GM23338 (cell line): ENCODE measurements at places on chromosomes 3 and 15. TPM values are rescaled to one million over a fixed set of nuclear protein-coding genes. Genes with fewer than 3 reads are reported as not detected.

Gene CPLX3
- total RNA-seq, result 0.62 and 0.66 TPM in 2 replicates

Gene FGF7
- 0.03 TPM in 1 of 2 replicates, not detected in the other for total RNA-seq

Gene CHRFAM7A
- 2.5 and 2.9 TPM in 2 replicates for total RNA-seq

DNA sequence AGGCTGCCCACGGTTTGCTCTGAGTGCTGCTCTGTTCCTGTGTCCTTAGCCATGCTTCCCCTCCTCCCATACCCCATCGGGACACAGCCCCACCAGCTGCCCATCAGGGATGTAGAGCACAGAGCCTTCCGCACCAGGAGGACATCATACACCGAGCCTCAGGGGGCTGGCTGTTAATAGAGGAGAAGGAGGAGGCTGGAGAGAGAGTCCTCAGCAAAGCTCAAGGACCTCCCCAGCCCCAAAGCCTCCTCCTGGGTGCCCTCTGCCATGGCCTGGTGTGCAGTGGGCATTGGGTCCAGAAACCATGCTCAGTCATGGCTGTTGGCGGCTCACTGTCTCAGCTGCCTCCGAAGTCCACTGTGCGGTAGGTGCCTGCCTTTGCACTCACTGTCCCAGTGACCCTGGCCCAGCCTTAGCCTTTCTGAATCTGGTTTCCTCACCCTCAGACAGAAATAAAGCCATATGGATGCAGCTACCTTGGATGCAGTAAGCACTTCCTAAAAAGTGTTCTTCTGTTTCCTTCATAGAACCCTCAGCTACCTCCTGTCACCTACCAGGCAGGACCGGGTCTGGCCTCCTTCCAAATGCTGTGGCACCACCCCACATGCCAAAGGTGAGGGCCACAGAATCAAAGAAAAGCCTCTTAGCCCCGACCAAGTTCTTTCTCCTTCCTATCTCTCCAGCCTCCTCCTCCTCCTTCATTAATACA, 53.9 kb downstream of the ACAD9 start:
- DNase-seq, result no peak
- no peaks in the 10 kb centered on the region for H3K36me3 ChIP-seq
- no peak overlapping the region for H3K27ac ChIP-seq

DNA sequence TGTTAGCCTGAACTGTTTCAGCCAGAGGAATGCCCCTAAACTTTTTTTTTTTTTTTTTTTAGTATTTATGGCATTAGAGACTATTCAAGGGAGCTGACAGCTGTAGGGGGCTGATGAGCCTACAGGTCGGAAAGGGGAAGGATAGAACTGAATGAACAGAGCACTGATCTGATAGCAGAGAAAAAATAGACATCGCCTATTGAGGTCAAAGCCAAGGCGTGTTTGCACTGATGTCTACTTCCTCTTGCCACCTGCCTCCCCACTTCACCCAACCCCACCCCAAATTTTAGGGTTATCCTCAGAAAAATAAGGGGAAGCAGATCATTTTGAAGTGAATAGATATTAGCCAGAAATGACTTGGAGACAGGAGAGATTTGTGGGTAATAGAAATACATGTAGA, 3.0 kb upstream of the ZMAT3 start:
- H3K27ac ChIP-seq, result no peak overlapping the region
- DNase-seq, result no peak
- peaks cover 14% of the 10 kb centered on the region for H3K4me1 ChIP-seq
- H3K4me3 ChIP-seq, result no peak overlapping the region
- 0 out of 2 replicates have a peak, but pooled peaks cover 3% of the 10 kb centered on the region for H3K27me3 ChIP-seq
- H3K36me3 ChIP-seq, result no peaks in the 10 kb centered on the region

- H3K4me1 ChIP-seq, result 0 out of 2 replicates have a peak, but pooled peaks cover 2% of the 10 kb centered on the region
- H3K27ac ChIP-seq, result no peak overlapping the region
- DNase-seq, result no peak
- no peaks in the 10 kb centered on the region for H3K36me3 ChIP-seq
- no peaks in the 10 kb centered on the region for H3K27me3 ChIP-seq
- H3K4me3 ChIP-seq, result no peak overlapping the region
Observed at GRCh38 chr3:181771120-181771519, 59.4 kb downstream of the SOX2 start.

DNA sequence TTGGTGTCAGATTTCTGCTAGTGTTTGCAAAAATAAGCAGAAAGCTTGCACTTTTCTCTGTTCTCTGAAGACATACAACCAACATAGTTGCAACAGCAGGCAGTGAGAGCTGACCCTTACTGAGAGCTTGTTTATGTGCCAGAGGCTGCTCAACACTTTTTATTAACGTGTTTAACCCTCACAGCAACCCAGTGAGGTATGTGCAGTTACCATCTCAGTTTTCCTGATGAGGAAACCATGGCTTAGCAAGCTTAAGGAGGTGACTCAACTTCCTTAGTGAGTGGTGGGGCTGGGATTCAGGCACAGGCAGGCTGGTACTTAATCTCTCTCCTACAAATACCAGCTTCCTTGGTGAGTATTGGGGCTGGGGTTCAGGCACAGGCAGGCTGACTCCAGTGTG, 158.1 kb upstream of the CTDSPL start:
- no peak overlapping the region for H3K27ac ChIP-seq
- H3K36me3 ChIP-seq, result no peaks in the 10 kb centered on the region
- no peaks in the 10 kb centered on the region for H3K27me3 ChIP-seq
- no peak for DNase-seq
- no peaks in the 10 kb centered on the region; the same call in 1 of the 2 replicates for H3K4me1 ChIP-seq
- no peak overlapping the region for H3K4me3 ChIP-seq
